Hematopoietic multipotent progenitor cell treated with erythropoietin and hydrocortisone succinate and interleukin-3 and kit ligand, for 15 days (in vitro differentiated cells): ENCODE measurements at places on chromosomes 12 and 14.

GRCh38 chr12:3752741-3753486 lies at the start of gene CRACR2A:
Gene CRACR2A, minus strand, starts transcription at chr12:3753109. Its CDS starts 56,110 bp downstream, at chr12:3696999.
- peak; percentile 58 for DNase-seq

DNA sequence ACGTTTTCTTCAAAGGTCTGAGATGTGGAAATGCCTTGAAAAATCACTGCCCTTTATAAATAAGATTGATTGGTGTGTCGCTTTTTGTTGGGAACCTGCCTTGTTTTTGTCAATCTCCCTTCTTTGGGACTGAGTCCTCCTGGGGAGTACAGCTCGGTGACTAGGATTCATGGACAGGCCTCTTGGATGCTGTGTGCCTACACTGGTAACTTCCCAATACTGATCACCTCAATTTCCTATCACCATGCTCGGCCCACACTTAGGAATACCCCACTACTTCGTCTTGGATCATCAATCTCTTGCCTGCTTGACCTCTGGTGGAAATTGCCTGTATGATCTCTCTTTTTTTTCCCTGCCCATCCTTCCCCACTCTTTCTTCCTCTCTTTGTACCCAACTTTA lies 34.2 kb downstream of the NTN4 start:
- DNase-seq: no peak

GRCh38 chr12:79373896-79374499 lies 316.8 kb downstream of the PAWR start:
- DNase-seq: no peak

GRCh38 chr12:121610239-121611149 lies 15.8 kb upstream of the ORAI1 start:
- DNase-seq: no peak

DNA sequence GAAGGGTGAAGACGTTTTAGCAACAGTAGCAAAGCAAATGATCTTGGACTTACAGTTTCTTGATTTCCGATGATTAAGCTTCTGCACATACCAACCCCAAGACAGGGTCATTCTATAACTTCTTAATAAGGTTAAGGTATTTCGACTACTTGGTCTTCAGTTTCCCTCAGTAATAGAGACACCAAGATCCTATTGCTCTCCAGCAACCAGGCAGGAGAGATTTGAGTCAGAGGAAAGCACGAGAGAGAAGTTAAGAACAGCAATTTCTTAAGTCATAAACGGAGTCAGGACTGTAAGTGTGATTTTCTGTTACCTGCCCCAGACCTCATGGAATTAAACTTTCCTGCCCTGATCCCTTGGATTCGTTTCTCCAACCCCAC lies 215.6 kb downstream of the TTC8 start:
- no peak for DNase-seq

GRCh38 chr12:22899184-22899583 lies 274.2 kb downstream of the ETNK1 start:
- DNase-seq: no peak

- no peak for DNase-seq
Observed at GRCh38 chr12:69936766-69937165, 111.7 kb downstream of the MYRFL start.

GRCh38 chr12:58521152-58521551 lies 399.2 kb downstream of the LRIG3 start:
- no peak for DNase-seq

GRCh38 chr14:80223696-80224465 lies 12.6 kb upstream of the DIO2 start:
- DNase-seq: no peak

- no peak for DNase-seq
Observed at GRCh38 chr12:76590131-76590530, 30.6 kb upstream of the OSBPL8 start.

DNA sequence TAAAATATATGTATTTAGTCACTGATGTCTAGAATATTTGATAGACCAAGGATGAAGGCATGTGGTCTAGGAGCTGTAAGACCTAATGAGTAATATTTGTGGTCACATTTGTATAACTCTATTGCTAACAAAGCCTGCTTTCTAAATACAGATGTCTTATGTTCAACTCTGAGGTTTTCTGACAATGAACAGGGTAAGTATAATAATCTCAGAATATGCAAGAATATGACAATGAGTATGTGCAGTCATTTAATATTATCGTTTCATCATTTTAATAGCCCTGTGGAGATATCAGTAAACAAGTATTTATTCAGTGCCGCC lies 389.6 kb downstream of the LRIG3 start:
- DNase-seq: no peak

DNA sequence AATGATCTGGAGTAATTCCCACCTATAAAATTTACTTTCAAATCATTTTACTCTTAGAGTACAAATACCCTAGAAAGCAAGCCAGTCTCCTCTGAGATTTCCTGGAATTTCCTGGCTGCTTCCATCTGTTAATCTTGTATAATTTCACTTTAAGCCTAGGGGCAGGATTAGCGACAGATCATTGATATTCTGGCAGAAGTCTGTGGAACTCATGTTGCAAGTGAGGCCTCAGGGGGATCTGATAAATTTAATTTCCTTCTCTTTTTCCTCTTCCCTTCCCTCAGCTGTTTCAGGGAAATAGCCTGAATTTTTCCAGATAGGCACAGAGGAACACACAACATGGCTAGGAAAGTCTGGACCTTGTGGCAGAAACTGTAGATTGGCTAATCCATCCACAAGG lies 5.9 kb upstream of the KRT6A start:
- no peak for DNase-seq

- DNase-seq: no peak
Observed at GRCh38 chr14:101120641-101121507, 217.4 kb upstream of the RTL1 start.

GRCh38 chr12:1638203-1638602 lies 9.2 kb downstream of the WNT5B start:
- no peak for DNase-seq

DNA sequence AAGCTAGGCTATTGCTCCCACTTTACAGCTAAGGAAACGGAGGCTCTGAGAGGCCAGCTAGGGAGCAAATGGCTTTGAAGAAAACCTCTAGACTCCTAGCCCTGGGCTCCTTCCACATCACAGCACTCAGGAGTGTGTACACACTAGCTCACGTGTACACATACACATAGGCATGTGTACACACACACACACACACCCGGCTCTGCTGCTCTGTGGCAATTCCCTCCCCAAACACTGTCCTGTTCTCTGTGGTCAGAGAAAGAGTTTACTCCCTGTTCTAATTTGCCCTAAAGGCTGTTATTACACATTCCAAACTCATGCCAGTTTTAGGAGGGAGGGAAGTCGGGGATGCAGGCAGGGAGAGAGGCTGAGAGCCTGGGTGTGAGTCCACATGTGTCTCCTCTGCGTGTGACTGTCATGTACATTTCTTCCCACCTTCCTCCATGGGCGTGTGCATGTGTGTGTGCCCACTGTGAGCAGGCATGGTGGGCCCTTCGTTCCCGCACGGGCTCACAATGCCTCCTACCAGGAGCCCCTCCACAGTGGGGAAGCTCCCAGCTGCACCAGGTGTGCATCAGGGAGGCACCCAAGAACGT lies 14.2 kb downstream of the TRPV4 start:
- DNase-seq: no peak

DNA sequence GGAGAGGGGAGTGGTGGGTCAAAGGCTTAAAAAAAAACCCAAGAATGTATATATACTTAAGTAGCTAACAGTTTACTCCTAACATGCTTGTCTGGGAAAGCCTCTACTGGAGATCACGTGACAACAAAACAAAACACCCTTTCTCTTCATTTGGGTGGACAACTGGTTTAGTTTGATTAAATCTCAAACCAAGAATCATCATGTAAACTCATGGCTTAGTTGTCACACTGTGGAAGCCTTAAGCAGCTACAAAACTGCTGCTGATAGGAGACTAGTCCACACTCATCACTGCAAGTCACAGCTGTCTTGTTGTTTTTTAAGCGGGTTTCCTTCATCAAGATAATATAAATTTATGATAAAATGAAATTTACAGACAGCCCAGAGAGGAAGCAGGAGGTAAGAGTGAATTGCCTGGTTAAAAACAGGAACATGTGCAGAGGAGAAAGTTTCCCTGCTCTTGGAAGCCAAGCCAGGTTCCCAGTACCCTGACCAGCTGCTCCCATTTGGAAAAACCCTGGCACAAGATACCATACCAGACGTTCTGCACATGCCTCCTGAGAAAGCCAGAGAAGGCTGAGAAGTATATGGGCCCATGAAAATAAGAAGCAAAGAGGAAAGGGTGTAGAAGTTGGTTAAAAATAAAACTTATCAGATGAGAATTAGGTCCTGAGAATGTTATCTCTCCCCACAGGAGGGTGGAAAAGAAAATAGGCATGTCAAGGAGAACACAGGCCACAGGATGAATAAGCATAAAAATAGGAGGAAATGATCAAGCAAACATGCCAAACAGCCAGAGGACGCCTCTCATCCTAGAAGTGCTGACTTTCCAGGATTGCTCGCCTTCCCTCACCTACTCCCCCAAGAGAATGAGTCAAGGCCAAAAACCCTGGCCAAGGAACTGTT lies 34.0 kb downstream of the EGLN3 start:
- DNase-seq: peak; percentile 12

GRCh38 chr12:66149702-66150398 lies 19.3 kb upstream of the LLPH start:
- no peak for DNase-seq

GRCh38 chr12:29921307-29921706 lies 137.6 kb upstream of the TMTC1 start:
- no peak for DNase-seq

DNA sequence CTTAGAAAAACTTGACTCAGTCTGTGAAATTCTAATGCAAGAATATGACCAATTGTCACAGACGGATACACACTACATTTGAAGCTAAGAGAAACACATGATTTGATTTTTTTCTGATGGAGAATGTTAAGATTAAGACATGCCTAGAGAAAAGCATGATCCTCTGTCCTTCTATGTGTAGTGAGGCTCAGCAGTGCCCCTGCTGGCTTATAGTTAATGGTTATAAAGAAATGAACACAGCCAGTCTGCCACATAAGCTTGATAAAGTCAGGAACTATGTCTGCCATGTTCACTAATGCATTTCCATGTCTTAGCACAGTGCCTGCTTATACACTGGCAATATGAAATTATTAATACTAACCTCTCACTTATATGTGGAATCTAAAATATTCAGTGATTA lies 168.1 kb upstream of the DAAM1 start:
- no peak for DNase-seq

- DNase-seq: no peak
Observed at GRCh38 chr12:100058482-100059029, 73.8 kb upstream of the ANKS1B start.

- DNase-seq: no peak
Observed at GRCh38 chr12:118025168-118025567, 8.7 kb downstream of the RFC5 start.

- no peak for DNase-seq
Observed at GRCh38 chr12:108131657-108132126, 2.6 kb downstream of the WSCD2 start.

GRCh38 chr12:98355322-98355721 lies 160.1 kb upstream of the TMPO start:
- no peak for DNase-seq

DNA sequence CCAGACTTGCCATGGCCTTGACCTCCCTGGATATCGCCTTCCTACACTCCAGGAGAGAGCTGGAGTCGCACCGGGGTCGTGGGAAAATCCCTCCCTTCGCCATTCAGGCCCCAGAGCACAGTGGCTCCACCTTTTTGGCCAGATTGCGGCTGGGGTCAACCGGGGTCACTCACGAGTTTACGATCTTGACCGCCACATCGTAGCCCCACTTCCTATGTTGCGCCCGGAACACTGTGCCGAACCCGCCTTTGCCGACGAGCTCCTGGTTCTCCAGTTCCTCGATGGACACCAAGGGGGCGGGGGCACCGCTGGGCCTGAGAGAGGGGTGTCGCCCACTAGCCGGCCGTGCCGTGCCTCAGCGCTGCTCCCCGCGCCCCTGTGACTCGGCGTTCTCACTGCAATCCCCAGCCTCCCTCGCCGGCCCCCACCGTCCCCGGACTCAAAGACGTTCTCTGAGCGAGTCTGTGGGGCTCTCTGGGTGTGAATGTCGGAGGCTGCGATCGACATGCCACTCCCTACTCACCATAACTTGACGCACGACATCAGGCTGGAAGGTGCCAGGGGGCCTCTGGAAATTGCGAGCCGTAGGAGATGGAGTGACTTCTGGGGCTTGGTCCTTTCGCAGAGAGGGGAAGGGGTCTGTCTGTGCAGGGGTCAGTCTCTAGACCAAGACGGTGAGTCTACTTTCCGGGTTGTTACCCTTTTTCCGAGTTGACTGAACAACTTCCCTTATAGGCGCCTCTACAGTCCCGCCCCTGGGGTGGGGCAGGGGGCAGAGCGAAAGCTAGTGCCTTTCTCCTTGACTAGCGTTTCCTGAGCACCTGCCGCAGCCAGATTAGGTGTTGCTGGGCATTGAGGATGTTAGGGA lies at the start of gene RIPK3:
Gene RIPK3, minus strand, starts transcription at position 708 of the 868 bp plus-strand sequence. Its CDS starts 165 bp downstream, at position 543.
- no peak for DNase-seq

DNA sequence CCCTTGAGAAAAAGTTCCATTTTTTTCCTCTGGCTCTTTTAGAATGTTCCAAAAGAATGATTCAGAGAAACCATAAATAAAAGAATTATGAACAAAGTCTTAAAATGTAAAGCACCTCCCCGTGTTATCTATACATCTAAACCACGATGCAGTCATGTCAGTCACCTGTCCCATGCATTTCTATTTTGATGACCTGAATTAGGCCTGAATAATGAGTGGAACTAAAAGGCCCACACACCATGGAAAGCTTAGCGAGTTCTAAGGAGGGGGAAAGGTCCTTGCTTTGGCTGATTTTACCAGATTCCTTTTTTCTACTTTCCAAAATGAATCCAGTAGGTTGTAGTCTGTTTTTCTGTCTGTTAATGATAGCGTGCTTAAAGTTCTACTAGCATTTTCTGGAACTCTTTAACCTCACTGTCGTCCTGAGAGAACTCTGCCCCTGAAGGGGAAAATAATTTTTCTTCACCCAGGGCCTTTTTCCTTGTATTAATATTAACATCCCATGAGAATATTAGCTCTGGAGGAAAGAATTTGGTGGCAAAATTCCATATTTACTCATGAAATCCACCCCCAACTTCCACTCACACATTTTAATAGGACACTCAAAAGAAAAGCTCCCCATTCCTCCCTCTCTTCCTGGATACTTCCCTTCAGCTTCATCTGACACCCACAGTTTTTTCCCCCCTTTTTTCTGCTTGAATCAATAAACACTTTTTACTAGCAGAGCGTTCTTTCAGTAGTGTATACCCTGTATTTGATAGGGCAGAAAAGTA lies 266.3 kb upstream of the DIO2 start:
- DNase-seq: no peak

GRCh38 chr14:104855532-104856090 lies 9.5 kb upstream of the CEP170B start:
- DNase-seq: no peak

DNA sequence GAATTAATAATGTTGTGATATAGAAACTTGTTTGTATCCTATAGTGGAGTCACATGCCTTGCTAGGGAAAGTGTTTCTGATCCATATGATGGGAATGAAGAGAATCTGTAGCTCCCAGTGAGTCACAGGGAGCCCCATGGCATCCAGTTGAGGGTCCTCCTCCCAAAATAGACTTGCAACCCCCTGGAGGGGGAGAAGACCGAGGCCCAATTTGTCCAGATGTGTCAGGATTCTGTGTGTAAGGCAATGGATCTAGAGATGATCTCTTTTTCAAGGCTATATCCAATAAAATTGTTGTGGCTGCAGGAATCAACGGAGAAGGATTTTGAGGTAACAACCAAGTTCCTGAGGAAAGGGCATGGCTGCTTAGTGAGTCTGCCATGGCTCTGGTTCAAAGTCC lies 121.8 kb downstream of the BCL11B start:
- DNase-seq: no peak

GRCh38 chr12:25553098-25553497 lies at the start of gene LMNTD1:
Gene LMNTD1, minus strand, starts transcription at chr12:25553283. Its CDS starts 324 bp downstream, at chr12:25552959.
- DNase-seq: no peak

- DNase-seq: no peak
Observed at GRCh38 chr14:101066826-101067510, 163.4 kb upstream of the RTL1 start.
